Non-pigmented ciliary epithelial cell (primary cell): ENCODE measurements at places on chromosomes 13 and 19.

- DNase-seq = no peak
These were observed 118.9 kb downstream of the SIPA1L3 start for GRCh38 chr19:38025909-38026307.

GRCh38 chr19:44807652-44808462 is 1.0 kb upstream of the BCAM start:
- DNase-seq = no peak

DNA sequence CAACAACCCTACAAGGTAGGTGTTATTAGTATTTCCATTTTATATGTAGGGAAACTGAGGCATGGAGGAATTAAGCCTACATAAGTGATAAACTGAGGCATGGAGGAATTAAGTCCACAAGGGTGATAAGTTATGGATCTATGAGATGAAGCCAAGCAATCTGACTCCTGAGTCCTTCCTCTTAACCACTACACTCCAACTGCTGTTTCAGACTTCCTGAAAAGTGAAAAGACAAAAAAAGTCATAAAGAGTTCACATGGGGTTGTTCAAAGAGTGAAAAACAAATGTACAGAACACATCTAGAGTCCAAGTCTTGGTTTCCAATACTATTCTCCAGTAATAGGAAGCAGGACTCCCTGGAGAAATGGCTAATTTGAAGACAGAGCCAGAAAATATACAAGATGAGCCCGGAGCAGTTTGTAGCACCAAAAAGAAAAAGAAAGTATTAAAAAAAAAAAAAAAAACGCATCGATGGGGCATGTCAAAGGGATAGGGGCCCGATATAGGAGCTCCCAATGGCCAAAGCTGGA is 12.1 kb downstream of the CRYL1 start:
- DNase-seq = no peak

- no peak for DNase-seq
These were observed 6.3 kb upstream of the CDK8 start for GRCh38 chr13:26247608-26248007.

GRCh38 chr13:28257305-28257704 is 119.0 kb downstream of the PAN3 start:
- DNase-seq = no peak

GRCh38 chr13:110301606-110302553 is 5.1 kb downstream of the COL4A1 start:
- peak; percentile 47 for DNase-seq

DNA sequence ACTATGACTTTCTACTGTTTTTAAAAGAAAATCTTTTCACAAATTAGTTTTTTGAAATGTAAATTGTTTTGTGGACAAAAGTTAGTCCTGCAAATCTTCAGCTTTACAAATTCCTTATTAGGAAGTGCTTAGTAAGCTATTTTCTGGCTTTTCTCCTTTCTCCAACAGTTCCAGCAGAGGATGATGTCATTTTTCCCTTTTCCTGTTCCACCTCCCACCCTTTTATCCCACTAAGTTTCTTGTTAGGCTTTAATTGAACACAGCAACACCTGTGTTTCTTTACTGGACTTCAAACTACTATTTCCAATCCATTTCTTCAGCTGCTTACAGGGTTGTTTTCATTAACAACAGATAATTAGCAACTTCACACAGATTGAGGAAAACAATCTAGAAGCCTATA is 389.2 kb downstream of the NDFIP2 start:
- no peak for DNase-seq

DNA sequence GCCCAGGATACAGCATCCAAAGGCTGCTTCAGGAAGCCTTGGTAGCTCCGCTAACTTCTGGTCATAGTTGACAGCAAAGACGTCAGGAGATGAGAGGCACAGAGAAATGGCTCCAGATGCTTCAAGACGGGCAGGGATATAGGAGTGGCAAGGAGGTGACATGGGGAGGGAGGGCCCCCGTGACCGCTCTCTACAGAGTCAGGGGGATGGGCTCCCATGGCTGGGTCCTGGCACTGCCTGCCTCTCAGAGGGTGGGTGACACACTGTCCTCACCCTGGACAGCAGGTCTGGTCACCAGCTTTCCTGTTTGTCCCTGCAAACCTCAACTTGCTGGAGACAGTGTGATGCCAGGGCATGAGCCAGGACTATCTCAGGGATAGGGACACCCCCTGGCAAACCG is 10.3 kb upstream of the ZNF14 start:
- no peak for DNase-seq

- no peak for DNase-seq
These were observed 155.8 kb upstream of the UBL3 start for GRCh38 chr13:30006246-30006645.

DNA sequence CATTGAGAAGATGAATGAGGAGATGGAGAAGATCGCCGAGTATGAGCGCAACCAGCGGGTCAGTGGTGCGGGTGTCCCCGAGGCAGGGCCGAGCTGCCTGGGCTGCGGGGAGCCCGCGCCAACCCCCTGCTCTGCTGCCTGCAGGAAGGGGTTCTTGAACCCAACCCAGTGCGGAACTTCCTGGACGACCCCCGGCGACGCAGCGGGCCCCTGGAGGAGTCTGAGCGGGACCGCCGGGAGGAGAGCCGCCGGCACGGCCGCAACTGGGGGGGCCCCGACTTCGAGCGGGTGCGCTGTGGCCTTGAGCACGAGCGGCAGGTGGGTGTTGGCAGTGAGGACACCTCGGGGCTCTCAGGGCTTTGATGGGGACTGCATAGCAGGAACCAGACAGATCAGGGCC is 8.3 kb downstream of the CCDC9 start:
- DNase-seq = no peak

GRCh38 chr13:20144141-20144850 is 16.6 kb downstream of the GJA3 start:
- DNase-seq = no peak

- DNase-seq = no peak
These were observed 41.7 kb upstream of the TFDP1 start for GRCh38 chr13:113542751-113543424.

GRCh38 chr19:1090731-1091543 is 4.2 kb downstream of the POLR2E start:
- DNase-seq = no peak

DNA sequence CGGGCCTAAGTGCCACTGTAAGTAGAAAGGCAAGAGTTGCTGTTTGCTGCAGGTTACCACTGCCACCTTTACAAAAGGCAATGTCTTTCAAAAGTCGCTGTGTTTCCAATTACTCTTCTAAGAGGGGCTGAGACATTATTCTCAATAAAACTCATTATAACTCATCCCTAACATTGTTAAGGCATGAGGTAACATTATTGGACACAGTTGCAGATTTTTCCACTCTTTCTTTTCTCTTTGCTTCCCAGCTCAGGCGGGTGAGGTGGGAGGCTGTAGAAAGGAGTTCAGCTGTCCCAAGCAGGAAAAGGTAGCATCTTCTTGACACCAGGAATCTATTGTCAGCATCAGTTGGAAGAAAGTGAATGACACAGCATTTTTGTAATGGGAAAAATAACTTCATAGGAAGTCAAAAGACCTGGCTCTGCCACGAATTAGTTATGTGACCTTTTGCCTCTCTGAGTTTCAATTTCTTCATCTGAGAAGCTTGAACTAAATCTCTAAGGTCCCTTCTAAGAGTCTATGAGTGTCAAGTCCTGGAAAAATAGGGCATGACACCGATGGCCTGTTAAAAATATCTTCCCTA is 2.1 kb upstream of the UBL3 start:
- no peak for DNase-seq

DNA sequence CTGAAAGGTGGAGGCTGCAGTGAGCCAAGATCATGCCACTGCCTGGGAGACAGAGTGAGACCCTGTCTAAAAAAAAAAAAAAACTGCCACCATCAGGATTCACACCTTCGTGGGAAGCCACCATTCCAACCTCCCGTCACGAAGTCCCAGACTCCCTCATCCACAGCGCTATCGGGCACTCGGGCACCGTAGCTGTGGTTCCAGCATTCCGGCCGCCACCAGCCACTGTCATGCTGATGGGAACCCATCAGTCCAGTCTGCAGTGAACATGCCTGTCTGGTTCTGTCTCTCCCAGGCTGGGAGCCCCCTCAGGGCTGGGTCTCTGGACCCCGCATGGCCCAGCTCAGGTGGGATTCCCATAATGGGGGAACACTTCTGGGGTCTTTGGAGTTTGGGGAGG is 27.5 kb downstream of the TINCR start:
- no peak for DNase-seq
